Stimulated activated CD4-positive, alpha-beta T cell treated with anti-CD3 and anti-CD28 coated beads, TNF-alpha, amount 100 ng/mL, for 1 hour (primary cell): ENCODE measurements at places on chromosomes 2 and 18.

DNA sequence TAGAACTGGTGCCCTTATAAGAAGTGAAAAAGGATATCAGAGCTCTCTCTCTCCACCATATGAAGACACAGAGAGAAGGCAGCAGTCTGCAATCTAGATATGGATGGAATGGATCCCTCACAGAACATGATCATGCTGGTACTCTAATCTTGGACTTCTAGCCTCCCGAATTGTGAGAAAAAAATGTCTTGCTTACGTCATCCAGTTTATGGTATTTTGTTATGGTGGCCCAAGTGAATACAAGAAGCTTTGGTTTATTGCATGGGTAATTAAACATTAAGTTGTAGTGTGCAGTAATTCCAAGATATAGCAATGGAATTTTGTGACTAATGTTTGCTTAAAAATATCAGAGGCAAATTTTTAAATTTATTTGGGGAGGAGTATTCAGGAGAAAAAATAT, 1667.4 kb upstream of the SLC39A10 start:
- DNase-seq: no peak

- no peak for DNase-seq
Measured at GRCh38 chr2:215942194-215942593, 71.2 kb downstream of the MREG start.

- no peak for DNase-seq
Measured at GRCh38 chr2:239252801-239253200, 148.0 kb downstream of the HDAC4 start.

DNA sequence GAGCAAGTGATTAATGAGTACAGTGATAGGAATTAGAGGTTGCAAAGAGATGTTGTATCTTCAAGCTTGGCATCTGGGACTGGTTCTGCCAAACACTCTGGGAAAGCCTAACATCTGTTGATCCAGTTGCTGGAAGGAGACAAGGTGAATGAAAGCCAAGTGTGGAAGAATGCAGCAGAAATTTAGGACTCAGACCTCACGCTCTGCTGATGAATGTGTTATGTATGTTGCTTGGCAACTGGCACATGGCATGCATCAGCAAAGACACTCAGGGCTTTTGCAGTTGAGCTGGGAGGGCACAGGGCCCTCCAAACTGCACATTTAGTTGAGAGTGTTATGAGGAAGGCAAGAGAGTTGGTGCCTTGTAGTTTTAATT, 105.5 kb downstream of the COLEC12 start:
- DNase-seq: no peak

DNA sequence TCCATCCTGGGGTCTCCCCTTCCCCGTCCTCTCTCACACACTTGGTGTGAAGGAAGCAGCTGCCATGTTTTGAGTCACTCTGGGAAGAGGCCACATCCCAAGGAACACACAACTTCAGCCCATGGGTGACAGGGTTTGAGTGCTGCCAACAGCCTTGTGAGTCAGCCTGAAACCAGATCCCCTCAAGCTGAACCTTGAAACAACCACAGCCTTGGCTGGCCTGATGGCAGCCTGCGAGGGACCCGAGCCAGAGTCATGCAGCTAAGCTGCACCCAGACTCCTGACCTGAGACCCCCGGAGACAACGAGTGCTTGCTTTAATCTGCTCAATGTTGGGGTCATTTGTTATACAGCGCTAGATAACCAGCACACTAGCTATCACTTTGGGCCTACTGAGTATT, 19.3 kb upstream of the MC2R start:
- no peak for DNase-seq

DNA sequence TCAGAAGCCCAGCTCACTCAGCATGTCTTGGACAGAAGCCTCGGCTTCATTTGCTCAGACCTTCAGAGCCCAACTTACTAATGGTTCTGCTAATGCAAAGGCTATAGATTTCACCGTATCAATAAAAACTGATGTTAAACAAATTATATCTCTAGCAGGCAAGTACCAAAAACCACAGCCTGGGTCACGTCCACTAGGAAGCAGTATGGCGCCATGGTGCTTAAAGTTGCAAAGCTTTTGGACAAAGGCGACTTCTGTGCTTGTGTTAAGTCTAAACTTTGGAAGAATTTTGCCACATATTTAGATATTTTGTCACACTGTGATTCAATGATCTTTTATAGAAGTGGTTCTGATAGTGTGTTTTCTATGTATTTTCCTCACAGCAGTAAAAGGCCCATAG, 276.8 kb upstream of the PARD3B start:
- DNase-seq: no peak

DNA sequence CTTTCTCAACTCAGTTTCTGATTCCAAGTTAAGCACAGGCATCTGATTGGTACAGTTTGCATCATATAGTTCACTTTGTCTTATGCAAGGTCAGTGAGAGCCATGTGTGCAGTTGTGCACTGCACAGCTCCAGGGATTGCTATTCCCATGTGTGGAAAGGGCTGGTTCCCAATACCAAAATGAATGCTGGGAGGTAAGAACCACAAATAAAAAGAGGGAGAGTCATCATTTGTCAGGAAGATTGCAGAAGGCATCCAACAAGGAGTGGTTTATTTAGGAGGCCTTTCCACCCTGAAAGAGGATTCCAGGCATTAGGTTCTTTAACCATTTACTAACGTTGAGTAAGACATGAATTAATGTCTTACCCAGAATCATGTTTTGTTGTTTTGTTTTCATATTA, 141.2 kb upstream of the ST6GAL2 start:
- DNase-seq: no peak

DNA sequence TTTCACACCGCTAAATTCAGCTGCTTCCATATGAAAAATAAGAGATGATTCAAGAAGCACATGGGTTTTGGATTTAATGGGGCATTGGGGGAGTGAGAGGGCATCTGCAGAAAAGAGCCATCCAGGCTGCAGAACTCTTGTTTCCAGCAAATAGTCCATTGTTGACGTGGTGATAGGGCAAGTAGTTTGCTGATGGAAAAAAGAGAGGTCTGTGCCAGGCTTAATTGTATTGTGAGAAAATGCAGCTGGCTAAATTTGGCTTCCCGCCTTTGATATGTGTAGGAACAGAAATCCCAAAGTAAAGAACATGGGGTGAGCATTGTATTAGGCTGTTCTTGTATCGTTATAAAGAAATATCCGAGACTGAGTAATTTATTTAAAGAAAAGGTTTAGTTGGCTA, 199.5 kb downstream of the SETBP1 start:
- DNase-seq: no peak
